ENCODE measurements at places on chromosomes 1 and 21.

DNA sequence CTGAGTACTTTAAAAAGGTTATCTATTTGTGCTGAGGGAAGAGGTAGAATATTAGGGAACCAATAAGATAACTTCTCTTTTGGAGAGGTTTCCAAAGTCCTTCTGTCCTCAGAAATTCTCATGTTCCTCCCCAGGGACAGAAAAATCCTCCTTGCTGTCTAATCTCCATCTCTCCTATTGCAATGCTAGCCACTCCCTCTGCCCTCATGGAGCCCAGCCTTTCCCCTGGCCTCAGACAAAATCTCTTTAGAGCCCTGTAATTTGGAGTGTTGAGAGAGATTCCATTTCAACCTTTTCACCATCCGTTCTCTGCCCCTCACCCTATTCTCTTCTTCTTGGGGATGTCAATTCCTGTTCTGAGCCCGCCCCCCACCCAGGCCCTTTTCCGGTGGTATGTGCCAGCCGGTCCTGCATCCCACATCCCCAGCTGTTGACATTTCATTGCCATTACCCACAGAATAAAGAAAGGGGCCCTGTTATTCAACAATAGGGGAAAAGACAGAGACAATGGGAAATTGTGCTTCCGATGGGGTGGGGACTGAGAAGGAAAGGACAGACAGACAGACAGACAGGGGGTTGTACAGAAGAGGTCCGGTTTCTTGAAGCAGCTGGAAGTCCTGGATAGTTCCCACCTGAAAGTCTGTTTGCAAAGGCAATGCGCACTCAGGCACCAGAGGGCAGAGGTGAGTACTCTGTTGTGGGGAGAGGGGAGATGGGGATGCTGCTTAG, at the start of gene HAPLN2:
Gene HAPLN2 (plus strand): TSS at position 563 of the 729 bp plus-strand sequence. CDS start 4,076 bp downstream, outside the sequence.
- no peak for DNase-seq

DNA sequence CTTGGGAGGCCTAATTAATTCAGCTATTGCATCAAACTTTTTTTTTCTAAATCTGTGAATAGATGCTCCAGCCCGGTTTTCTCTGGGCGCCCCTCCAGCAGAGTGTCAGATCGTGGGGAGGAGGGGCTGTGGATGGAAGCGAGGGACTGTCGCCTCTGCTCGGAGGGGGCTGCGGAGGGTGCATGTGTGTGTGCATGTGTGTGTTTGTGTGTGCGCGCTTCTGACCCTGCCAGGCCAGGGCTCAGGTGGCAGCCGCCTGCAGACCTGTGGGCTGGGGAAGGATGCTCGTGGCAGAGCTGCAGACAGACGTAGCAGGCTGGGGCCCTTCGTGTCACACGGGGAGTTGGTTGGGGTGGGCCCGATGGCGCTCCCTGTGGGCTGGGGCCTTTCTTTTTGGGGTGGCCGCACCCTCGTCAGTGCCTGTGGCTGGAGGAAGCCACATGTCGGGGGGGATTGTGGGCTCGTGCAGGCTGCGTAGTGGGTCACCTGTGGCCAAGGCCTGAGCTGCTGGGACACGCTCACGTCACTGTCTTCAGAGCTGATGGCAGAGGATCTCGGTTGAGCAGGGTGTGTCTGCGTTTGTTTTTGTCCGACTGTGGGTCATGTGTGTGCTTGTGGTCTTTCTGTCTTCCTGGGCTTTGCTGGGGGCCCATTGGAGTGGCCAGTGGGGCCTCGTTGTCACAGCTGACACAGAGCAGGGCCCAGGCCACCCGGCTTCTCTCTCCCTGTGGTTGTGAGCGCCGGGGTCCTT, 2.8 kb downstream of the SKI start:
- no peak for DNase-seq

- no peak for DNase-seq
Observed at GRCh38 chr1:92380867-92381266, 82.0 kb downstream of the RPAP2 start.

GRCh38 chr1:66984491-66984890, 59.7 kb downstream of the MIER1 start:
- DNase-seq: no peak

DNA sequence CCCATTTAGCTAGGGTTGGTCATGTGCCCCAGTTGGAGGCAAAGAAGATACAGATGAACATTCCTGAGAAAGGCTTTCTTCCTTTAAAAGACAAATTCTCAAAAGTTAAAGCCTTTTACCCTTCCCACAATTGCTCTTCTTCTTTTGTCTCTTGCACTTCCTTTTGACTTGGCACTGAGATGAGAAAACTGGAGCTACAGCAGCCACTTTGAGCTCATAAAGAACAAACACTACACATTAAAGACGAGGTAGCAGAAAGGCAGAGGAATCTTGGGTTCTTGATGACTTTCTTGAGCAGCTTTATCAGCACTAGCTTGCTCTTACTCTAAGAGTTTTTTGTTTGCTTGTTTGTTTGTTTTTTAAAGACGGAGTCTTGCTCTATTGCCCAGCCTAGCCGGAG, 92.2 kb downstream of the DAB1 start:
- no peak for DNase-seq

Data from stimulated activated CD8-positive, alpha-beta memory T cell treated with anti-CD3 and anti-CD28 coated beads, Interleukin-4, amount 100 ng/mL, for 1 hour (primary cell).